ENCODE measurements at places on chromosomes 13 and 19.

GRCh38 chr13:35856084-35856483, 275.1 kb downstream of the DCLK1 start:
- DNase-seq, result no peak

GRCh38 chr13:85527316-85527715, 271.9 kb downstream of the SLITRK6 start:
- DNase-seq, result no peak

- no peak for DNase-seq
Observed at GRCh38 chr13:23447927-23448326, 14.4 kb upstream of the SACS start.

DNA sequence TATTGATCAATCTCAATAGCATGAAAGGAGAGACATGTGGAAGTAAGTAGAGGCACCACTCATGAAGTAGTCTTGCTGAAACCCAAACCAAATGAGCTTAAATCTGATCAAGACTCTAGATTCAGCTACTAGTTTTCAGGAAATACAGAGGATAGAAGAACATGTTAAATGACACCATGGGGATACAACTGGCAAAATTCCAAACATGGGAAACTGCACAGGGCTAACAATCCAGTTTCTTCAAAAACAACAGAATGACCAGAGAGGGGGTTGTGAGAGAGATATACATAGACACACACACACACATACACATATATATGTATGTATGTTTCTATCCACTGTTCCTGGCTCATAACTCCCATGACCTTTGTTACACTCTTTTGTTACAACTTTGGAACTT, 44.8 kb downstream of the MRPL57 start:
- DNase-seq, result no peak

- DNase-seq, result no peak
Observed at GRCh38 chr13:44465318-44465717, 91.7 kb downstream of the SERP2 start.

DNA sequence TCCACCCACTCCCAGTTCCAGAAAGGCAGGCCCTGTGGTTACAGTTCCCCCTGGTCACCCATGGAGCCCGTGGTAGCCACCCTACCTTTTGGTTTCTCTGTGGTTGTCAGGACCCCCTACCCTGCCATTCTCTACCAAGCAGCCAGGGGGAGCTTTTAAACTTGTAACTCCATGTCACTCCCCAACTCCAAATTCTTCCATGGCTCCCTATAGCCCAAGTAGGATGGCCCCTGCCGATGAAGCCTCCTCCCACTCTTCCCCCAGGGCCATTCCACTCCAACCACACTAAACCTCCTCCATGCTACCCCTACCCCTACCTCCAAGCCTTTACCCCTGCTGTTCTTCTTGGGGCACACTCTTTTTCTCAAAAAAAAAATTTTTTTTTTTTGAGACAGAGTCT, 2.2 kb downstream of the S1PR2 start:
- DNase-seq, result peak; percentile 83

GRCh38 chr19:7872306-7873204, 1.6 kb downstream of the PRR36 start:
- DNase-seq, result no peak

GRCh38 chr13:99572921-99573320, 71.6 kb downstream of the TM9SF2 start:
- DNase-seq, result no peak

DNA sequence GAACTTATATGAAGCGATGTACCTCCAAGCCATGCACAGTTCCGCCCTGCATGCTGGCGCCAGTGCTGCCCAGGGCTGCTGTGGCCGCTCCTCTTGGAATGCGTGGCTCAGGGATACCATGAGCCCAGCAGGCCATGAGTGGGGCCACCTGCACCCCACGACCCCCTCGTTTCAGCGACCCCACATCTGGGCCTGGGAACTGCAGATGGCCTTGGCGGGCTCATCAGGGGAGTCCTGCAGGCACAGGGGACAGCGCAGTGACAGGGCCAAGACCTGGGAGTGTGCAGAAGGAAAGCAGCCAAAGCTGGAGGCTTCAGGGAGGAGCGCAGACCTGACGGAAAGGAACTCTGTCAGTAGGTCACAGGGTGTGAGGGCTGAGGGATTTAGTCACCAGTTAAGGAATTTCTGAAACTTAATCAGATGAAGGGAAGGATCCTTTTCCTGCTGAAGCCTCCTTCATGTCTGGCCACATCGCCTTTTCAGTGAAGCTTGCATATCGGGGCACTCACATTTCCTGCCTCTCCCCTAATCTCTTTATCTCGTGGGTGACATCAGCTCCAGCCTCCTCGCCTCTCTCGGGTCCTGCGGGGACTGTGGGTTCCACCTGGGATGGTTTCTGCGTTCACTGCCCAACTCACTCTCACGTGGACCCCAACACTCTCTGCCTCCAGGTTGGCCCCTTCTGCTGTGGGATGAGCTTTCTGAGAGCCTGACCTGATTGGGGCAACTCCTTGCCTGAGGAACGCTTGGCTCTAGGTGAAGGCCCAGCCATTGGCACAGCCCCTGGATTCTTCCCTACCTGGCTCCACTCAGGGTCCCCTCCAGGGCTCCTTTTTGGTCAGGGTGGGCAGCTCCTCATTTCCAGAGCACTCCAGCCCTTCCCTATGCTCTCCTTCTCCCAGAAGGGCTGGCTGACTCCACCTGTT, 123.5 kb downstream of the CRYL1 start:
- DNase-seq, result no peak
